ENCODE measurements at places on chromosomes 6 and 20. TPM values are rescaled to one million over a fixed set of nuclear protein-coding genes. Genes with fewer than 3 reads are reported as not detected.

The TPD52L1 gene
- 4.9 TPM for total RNA-seq

The ASIP gene
- not detected for total RNA-seq

The EPHA7 gene
- total RNA-seq: 0.06 TPM

The SGK2 gene
- 0.06 TPM for total RNA-seq

The HEY2 gene
- 0.77 TPM for total RNA-seq

The KIF6 gene
- 0.11 TPM for total RNA-seq

The TMC2 gene
- total RNA-seq: not detected

The PPP1R16B gene
- under 0.01 TPM for total RNA-seq

Measured in Daoy (cell line).